ENCODE measurements at places on chromosomes 16 and 17. TPM values are rescaled to one million over a fixed set of nuclear protein-coding genes. Genes with fewer than 3 reads are reported as not detected.

- peaks cover 55% of the 10 kb centered on the region for H3K36me3 ChIP-seq
- no peak for DNase-seq
- H3K27ac ChIP-seq: peak overlapping the region; percentile 13
- H3K4me3 ChIP-seq: peak overlapping the region; percentile 66
These were observed 3.7 kb downstream of the KPNB1 start for GRCh38 chr17:47653442-47653841.

DNA sequence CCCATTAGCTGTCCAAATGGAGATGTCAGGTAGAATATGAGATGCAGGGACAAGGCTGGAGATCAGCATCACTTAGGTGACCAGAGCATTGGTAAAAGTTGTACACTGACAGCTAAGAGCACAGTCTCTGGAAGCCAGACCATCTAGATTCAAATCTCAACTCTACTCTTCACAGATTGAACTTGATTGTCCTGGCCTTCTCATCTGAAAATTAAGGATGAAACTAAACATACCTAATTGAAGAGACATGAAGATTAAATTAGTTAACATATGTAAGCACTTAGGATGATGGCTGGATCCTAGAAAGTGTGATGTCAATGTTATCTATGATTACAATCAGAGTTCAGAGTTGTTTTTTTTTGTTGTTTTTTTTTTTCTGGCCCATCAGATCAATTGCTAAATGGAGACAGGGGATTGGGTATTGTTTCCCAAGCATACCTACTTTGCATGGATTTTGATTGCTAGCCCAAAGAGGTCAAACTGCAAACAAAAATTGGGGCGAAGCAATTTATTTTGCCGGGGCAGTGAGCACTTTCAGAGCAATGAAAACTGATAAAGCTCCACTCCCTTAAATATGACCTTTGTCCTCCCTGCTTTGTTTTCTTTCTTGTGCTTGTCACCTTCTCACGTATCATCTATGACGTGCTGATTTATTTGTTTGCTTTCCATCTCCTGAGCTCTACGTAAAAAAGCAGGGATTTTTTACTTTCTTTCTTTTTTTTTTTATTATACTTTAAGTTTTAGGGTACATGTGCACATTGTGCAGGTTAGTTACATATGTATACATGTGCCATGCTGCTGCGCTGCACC is 217.6 kb upstream of the CPHXL start:
- no peak for DNase-seq
- H3K27ac ChIP-seq: no peak overlapping the region
- no peak overlapping the region for H3K4me3 ChIP-seq
- no peaks in the 10 kb centered on the region for H3K27me3 ChIP-seq
- no peaks in the 10 kb centered on the region for H3K4me1 ChIP-seq

DNA sequence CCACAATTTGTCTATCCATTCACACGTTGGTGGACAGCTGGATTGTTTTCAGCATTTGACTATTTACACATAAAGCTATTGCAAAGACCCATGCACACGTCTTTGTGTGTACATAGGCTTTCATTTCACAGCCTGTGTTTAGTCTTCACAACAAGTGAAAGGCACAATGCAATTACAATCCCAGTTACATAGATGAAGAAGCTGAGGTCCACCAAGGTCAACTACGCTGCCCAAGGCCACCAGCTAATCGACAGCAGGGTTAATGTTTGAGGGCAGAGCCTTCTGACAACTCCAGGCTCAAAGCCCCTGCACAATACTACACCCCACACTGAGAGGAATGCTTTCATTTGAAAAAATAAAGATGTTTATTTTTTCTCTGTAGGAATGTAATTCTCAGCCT is 93.6 kb upstream of the CDH13 start:
- DNase-seq: no peak
- H3K36me3 ChIP-seq: no peaks in the 10 kb centered on the region
- H3K4me3 ChIP-seq: no peak overlapping the region
- H3K4me1 ChIP-seq: no peaks in the 10 kb centered on the region
- no peaks in the 10 kb centered on the region for H3K27me3 ChIP-seq
- no peak overlapping the region for H3K27ac ChIP-seq

MRPL12 gene
- total RNA-seq: 59.2 TPM

DNA sequence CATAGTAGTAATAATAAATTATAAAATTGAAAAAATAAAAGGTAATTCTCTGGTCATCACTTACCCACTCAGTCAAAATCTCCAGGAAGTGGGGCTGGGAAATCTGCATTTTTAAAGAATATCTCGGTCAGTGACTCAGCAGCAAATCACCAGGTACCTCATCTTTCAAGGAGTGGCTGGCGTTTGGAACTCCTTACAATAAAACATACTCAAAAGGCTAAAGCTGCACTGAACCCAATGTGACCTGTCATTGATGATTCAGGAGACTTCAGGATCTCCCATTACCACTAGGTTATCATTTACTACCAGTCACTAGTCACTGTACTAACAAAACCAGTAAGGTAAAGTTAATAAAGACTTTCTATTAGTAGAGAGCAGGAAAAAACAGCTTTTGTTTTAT is 21.5 kb upstream of the RFFL start:
- H3K36me3 ChIP-seq: peaks cover 2% of the 10 kb centered on the region
- H3K27me3 ChIP-seq: no peaks in the 10 kb centered on the region
- peaks cover 45% of the 10 kb centered on the region for H3K4me1 ChIP-seq
- no peak for DNase-seq

HSF4 gene
- total RNA-seq: 61.5 TPM

Data from activated naive CD8-positive, alpha-beta T cell treated with anti-CD3 and anti-CD28 coated beads, Interleukin-2, amount 10 ng/mL, durations not matched to agents 7 days and 5 days (primary cell).